Activated CD8-positive, alpha-beta memory T cell treated with anti-CD3 and anti-CD28 coated beads, Interleukin-2, amount 10 ng/mL, durations not matched to agents 7 days and 5 days (primary cell): ENCODE measurements at places on chromosomes 5 and 9. TPM values are rescaled to one million over a fixed set of nuclear protein-coding genes. Genes with fewer than 3 reads are reported as not detected.
A peak's percentile ranks its signal among the peaks of the same experiment; 100 is the strongest.

DNA sequence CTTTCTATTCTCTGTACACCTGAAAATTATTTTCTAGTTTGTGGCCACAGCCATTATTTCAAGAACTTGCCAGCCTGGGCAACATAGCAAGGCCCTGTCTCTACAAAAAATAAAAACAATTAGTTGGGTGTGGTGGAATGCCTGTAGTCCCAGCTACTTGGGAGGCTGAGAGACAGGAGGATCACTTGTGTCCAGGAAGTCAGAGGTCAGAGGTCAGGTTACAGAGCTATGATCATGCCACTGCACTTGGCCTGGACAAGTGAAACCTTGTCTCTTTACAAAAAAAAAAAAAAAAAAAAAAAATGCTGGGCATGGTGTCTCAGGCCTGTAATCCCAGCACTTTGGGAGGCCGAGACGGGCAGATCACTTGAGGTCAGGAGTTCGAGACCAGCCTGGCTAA lies 58.3 kb downstream of the HMGCR start:
- no peaks in the 10 kb centered on the region for H3K27me3 ChIP-seq
- peaks cover 8% of the 10 kb centered on the region for H3K36me3 ChIP-seq
- H3K4me3 ChIP-seq: no peak overlapping the region
- no peaks in the 10 kb centered on the region for H3K4me1 ChIP-seq

DNA sequence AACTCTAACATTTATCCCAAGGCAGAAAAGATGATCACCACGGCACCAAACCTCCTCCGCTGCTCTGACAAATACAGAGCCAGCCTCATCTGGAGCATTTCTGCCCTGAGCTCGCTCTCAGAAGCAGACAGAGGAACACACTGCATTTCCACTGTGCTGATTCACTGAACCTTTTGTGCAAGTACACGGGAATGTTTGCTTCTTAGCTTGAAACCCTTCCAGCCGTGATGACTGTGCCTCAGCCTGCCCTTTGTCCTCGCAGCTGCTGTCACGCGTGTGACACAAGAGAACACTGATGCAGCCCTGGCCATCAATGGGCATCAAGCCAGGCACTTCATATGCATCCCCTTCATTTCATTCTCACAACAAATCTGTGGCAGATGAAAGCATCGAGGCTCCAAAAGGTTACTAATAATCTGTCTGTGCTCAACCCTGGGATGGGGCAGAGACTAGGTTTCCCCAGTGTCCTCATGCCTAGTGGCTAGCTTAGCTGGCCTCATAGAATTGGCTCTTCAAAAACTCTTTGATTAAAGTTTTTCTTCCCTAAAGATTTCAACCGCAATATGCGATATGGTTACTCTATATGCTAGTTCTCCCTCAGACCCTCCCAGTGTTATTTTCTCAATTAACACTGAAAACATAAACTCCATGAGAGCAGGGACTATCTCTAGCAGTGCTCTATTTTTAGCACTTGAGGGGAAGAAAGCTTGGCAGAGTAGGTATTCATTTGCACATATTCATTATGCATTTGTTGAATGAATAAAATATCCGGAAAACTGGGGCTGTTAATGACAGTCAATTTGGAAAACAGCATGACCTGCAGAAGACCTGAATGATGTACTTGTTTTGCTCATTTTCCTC lies 7.3 kb downstream of the CDC14B start:
- H3K36me3 ChIP-seq: no peaks in the 10 kb centered on the region
- H3K27me3 ChIP-seq: peaks cover 65% of the 10 kb centered on the region
- peaks cover 2% of the 10 kb centered on the region for H3K4me1 ChIP-seq
- H3K27ac ChIP-seq: no peak overlapping the region
- no peak overlapping the region for H3K4me3 ChIP-seq
- DNase-seq: no peak

DNA sequence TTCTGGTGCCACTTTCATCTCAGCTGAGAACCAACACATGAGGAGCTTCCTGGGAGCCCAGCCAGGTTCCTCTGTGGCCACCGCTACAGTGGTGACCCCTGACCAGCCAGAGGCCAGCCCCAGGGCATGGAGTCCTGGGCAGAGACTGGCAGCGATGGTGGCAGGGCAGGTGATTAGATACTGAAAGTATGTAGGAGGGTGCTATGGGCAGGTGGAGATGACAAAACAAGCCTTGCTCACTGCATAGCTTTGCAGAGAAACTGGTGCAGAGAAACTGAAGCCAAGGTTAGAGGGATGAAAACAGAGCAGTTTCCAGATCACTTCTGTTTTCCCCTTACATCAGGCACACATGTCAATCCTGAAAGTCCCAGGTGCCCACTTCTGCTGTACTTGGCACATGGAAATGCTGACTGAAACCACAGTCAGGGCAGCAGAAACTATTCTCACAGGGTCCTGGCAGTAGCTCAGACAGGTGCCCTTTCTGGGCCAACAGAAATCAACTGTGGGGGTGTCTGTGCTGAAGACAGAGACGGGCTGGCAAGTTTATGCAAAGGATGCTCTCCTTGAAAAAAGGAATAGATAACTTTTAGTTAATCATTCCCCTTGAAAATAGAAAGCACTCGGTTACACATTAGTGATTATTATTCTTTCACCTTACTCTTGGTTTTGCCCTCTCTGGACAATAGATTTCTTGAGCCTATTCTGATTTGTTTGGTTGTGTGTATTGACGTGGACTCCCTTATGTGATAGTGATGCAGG lies 90.3 kb downstream of the ANKRD55 start:
- H3K4me1 ChIP-seq: peaks cover 7% of the 10 kb centered on the region
- peaks cover 11% of the 10 kb centered on the region for H3K27me3 ChIP-seq

DNA sequence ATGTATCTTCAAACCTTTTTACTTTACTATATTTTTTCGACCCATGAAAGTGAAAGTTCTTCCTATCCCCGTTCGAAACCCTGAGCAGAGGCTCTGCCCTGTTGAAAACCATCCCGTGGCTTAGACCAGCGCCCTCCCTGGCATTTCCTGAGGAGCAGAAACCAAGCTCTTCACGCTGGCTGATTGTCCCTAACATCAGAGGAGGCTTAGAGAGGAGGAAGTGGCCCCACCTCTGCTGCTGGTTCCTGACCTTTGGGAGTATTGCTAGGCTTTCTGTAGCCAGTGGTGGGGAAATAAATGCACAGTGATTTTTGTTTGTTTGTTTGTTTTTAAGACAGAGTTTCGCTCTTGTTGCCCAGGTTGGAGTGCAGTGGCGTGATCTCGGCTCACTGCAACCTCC lies 4.2 kb upstream of the PTGES start:
- H3K27ac ChIP-seq: no peak overlapping the region
- no peak overlapping the region for H3K4me3 ChIP-seq
- DNase-seq: no peak
- H3K4me1 ChIP-seq: peaks cover 11% of the 10 kb centered on the region
- no peaks in the 10 kb centered on the region for H3K36me3 ChIP-seq
- H3K27me3 ChIP-seq: peaks cover 24% of the 10 kb centered on the region

DNA sequence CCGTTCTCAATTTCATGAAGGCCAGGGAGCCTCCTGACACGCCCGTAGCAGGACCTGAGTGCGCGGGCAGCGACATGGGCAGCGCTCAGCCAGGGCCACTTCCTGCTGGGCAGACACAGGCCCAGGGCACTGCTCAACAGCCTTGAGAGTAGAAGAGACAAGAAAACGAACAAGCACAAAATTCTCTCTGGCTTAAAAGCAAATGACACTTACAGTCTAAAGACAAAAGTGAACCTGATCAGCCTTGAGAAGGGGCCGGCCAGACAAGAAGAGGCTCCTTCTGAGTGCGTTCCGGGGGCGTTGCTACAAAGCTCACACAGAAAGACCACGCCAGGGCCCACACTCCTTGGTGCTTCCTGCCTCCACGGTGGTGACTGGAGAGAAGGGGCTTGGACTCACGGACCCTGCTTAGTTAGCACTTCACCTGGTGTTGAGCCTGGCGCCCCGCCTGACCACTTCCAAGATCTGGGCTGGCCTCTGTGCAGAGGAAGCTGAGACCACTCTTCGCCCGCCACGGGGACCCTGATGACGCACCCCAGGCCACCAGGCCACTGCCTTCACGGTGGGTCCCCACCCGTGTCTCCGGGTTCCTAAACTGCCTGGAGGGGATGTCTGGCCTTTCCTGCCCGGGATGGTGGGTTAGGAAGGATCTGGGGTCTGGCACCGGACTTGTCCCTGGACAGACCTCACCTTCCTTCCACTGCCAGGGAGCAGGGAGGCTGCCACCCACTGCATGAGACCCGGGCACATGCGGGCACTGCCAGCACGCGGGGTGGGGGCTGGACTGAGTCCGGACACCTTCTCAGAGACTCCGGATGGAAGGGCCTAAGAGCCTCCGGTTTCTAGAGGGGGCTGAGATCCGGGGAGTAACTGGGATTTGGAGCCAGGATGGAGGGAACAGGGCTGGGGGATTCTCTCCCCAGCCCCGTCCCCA lies 1.3 kb downstream of the SLC12A7 start:
- H3K4me1 ChIP-seq: peaks cover 21% of the 10 kb centered on the region
- H3K4me3 ChIP-seq: peak overlapping the region; percentile 61
- peaks cover 18% of the 10 kb centered on the region for H3K27me3 ChIP-seq
- no peaks in the 10 kb centered on the region for H3K36me3 ChIP-seq
- no peak for DNase-seq
- H3K27ac ChIP-seq: no peak overlapping the region

Gene KLF9
- 12.0 TPM for total RNA-seq
